Foreskin fibroblast (primary cell): ENCODE measurements at places on chromosomes 4 and X.

DNA sequence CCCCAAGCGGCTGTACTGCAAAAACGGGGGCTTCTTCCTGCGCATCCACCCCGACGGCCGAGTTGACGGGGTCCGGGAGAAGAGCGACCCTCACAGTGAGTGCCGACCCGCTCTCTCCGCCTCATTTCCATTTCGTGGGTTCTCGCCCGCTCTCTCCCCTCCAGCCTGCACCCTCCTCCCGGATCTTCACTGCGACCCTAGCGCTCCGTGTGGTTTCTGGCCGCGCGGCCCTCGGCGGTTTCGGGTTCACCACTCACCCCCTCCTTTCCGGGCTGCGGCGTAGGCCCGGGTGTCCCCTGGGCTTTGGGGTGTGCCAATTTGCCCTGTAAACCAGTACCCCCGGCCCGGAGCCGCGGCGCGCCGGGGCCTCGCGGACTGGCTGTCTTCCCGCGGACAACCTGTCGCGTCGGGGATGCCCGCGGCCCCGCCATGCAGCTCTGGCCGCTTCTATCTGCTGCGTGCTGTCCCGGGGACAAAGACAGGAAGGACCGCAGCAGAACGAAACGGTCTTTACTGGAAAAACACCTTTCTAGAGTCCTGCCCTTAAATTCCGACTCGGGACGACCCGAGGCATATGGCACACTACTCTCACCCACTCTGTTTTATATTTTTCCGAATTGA is 737 bp downstream of the FGF2 start:
- peak; percentile 49 for DNase-seq

DNA sequence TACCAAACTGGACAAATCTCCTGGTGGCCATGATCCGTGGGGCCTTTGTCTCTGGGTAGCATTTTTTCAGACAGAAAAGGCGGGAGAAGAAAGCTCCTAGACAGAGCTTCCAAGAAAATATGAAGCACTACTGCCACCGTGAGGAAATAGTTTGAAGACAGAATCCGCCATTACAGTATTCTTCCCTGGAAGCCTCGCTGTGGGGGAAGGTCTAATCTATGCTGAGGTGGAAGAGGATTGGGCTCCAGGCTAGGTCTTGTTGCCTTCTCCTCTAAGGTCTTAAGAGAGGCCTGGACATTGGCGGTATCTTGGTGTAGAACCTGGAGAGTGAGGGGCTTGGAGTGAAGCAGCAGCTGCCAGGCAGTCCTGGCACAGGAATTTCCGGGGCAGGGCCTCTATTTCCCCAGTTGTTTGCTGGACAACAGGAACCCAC is 218.9 kb downstream of the OR13H1 start:
- peak; percentile 8 for DNase-seq

GRCh38 chr4:34422472-34423175 is 1821.7 kb downstream of the ARAP2 start:
- DNase-seq, result peak; percentile 54

DNA sequence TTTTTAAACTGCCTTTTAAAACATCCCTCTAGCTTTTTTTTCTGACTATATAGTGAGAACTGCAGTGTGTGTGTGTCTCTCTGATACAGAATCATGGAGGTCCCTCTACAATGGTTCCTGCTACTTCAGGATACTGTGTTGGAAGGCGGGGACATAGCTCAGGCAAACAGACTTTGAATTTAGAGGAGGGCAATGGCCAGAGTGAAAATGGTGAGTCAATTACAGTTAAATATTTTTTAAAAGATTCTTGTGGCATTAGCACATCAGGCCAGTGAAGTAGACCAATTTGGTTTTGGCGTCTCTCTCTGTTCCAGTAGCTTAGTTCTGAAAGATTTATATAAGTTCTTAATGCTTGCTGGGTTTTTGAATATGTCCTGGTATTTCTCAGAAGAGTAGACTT is 47.1 kb downstream of the ALG13 start:
- DNase-seq, result no peak

- no peak for DNase-seq
Measured at GRCh38 chrX:24169211-24169610, 19.7 kb downstream of the ZFX start.
